ENCODE measurements at places on chromosomes 2 and 18.
A peak's percentile ranks its signal among the peaks of the same experiment; 100 is the strongest.

DNA sequence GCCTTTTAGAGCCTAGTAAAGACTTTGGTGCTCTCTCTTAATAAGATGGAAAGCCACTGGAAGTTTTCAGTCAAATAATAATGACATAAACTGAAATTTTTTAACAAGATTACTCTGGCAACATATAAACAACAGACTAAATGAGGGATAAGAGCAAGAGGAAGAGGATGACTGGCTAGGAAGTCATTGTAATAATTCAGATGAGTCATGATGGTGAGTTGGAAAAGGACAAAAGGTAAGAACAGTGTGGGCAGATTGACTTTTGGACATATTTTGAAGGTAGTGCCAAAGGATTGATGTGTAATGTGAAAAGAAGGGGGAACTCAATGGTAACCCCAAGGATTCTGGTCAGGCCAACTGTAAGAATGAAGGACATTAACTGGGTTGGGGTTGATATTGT, 310.3 kb downstream of the NOL4 start:
- DNase-seq, result no peak

DNA sequence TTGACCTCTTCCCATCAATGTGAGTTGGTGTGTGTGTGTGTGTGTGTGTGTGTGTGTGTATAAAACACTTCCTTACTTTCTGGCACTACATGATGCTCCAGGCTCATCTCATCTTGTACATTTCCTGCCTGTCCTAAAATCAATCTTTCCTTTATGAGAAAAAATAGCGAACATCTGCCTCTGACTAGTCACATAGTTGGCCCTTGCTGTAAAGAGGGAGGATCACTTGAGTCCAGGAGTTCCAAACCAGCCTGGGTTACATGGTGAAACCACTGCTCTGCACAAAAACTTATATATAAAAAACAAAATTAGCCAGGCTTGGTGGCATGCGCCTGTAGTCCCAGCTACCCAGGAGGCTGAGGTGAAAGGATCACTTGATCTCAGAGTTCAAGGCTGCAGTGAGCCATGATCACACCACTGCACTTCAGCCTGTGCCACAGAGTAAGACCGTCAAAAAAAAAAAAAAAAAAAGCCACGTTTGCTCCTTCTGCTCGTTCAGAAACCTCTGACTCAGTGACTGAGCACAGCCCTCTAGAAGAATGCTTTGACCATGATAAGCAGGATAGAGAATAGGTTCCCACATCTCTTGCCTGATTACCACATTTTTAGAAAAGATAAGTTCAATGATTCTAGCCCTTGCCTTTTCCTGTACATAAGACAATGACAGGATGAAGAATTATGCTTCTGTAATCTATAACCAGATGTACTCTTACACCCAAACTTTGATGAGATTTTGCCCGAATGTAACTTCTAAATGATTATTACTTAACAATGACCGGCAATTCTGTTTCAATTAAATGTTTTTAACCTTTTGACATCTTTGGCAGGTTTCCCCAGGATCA, 45.2 kb upstream of the ST3GAL5 start:
- DNase-seq, result peak; percentile 17

GRCh38 chr2:18741191-18741590, 151.8 kb upstream of the NT5C1B start:
- no peak for DNase-seq

DNA sequence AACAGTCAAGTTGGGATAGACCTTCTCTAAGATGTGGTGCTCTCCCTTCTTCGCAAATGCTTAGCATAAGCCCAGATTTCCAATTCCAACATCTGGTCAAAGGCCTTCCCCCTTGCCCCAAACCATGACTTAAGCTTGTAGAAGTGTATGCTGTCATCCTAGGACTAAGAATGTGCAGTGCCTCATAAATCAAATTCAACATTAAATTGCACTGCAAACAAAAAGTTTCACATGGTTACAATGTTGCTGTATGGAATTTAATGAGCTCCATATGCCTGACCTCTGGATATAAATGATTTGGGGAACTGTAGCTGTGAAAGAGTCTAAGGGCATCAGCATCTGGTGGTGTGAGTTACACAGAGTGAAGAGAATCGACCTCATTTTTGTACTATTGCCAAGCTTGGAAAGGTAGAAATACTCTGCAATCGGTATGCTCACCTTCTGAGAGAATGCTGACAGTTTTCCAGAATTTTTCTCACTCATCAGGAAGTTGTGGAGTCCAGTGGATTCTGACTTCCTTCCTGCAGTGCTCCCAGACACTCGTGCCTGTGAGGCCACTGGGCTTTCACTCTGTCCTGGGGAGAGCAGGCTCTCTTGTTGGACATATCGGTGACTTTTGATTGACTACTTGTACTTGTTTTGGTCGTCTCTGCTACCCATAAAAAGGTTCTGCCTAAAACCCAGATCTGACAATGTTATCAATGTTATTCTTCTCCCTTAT, 40.6 kb downstream of the FASTKD2 start:
- DNase-seq, result no peak

- no peak for DNase-seq
Measured at GRCh38 chr2:119629323-119629825, 49.6 kb upstream of the TMEM177 start.

DNA sequence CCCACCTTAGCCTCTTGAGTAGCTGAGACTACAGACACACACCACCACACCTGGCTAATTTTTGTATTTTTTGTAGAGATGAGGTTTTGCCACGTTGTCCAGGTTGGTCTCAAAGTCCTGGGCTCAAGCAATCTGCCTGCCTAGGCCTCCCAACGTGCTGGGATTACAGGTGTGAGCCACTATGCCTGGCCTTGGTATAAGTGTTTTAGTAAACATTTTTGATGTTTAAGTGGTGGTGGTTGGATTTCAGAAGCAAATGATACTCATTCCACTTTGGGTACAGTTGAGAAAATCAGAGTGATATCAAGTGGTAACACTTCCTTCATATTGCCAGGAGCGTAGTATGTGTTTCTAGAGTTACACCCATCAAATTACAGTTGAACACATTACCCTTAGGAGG, 25.4 kb downstream of the ACADL start:
- DNase-seq, result no peak

GRCh38 chr18:46051731-46052461, 20.2 kb downstream of the PSTPIP2 start:
- DNase-seq, result peak; percentile 97

DNA sequence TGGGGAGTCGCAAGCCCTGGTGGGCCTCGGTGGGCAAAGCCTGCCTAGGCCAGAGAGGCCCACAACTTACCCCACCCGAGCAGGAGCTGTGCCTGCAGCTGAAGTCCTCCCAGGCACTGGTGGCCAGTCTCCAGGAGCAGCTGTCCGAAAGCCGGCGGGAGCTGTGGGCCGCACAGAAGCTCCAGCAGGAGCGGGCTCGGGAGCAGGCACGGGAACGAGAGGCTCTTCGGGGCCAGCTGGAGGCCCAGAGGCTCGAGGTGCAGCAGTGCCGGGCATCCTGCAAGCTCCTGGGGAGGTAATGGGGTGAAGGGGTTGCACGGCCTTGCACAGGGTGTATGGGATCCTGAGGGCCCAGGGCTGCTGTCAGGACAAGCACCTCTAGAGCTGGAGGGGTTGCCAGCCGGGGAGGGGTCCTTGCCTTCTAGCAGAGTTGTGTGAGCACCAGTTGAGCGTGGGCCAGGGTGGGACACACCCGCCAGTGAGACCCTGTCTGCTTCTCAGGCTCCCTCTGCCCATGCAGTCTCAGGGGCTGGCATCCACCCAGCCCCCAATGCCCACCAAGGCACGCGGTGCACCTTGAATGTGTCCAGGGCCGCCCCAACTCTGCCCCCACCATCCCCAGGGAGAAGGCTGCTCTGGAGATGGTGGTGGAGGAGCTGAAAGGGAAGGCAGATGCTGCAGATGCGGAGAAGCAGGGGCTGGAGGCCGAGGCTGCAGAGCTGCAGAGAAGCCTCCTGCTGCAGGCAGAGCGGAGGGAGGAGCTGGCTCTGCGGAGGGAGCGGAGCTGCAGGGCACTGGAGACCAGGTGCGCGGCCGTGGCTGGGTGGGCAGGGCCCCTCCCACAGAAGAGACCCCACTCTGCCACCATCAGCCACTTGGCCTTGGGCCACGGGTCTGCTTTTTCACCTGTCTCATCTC, 27.2 kb downstream of the CROCC2 start:
- DNase-seq, result no peak

DNA sequence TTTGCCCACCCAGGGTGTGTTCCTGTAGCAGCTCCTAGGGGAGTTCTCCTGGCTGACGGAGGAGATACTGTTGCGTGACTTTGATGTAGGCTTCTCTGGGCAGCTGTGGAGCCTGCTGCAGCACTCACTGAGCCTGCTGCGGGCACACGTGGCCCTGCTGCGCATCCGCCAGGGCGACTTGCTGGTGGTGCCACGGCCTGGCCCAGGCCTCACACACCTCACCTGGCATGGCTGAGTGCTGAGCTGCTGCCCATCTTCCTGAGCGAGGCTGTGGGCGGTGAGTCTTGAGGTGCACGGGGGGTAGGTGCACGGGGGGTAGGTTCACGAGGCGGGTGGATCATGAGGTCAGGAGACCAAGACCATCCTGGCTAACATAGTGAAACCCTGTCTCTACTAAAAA, 191.7 kb downstream of the ANKRD36C start:
- no peak for DNase-seq

DNA sequence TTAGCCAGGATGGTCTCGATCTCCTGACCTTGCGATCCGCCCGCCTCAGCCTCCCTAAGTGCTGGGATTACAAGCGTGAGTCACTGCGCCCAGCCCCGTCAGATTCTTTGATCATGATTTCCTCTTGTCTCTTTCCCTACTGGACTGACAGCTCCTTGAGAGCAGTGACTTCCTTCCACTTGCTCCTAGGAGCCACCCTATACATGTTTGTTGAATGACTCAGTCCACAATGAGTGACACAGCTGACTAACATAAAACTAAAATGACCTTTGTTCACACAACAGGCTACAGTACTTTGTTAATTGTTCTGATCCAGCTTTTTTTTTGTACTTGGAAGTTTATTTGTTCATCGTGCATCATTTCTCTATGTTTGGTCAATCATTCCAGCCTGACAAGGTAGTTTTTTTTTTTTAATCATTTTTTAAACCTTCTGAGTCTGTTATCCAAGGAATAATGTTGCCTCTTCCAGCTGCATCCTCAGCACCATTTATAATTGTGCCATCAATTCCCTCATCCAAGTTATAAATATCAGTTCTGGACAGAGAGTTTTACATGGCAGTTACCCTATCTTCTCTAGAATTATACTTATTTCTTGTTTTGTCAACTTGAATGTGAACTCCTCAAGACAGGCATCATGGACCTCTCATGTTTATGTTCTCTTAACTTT, 42.9 kb upstream of the TUBA3E start:
- no peak for DNase-seq

DNA sequence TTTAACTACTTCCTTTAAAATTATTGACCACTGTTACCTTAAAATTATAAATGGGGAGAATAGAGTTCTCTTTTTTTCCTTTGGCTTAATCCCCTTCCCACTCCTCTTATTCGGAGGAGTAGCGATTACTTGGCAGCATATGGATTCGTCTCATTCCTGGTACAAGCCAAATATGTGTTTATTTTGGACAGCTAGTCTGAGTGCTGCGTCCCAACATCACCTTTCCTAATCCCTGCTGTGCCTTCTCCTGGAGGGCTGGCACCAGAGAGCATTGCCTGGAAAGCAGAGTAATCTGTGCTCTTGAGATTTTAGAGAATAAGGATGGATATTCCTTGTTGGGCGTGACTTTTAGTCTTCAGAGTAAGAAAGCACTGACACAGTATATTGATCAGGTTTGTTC, 185.6 kb downstream of the AGAP1 start:
- no peak for DNase-seq

- DNase-seq, result no peak
Measured at GRCh38 chr2:28532399-28532798, 36.5 kb downstream of the PLB1 start.

GRCh38 chr2:205864491-205864890, 182.2 kb downstream of the NRP2 start:
- DNase-seq, result no peak

DNA sequence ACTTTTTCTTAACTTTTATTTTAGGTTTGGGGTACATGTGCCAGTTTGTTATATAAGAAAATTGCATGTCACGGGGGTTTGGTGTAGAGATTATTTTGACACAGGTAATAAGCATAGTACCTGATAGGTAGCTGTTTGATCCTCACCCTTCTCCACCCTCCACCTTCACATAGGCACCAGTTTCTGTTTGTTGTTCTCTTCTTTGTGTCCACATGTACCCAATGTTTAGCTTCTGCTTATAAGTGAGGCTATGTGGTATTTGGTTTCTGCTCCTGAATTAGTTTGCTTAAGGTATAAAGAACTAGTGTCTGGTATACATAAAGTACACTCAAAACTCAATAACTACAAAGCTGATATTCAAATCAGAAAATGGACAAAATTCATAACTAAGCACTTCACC, 654.6 kb upstream of the LINC00305 start:
- no peak for DNase-seq

DNA sequence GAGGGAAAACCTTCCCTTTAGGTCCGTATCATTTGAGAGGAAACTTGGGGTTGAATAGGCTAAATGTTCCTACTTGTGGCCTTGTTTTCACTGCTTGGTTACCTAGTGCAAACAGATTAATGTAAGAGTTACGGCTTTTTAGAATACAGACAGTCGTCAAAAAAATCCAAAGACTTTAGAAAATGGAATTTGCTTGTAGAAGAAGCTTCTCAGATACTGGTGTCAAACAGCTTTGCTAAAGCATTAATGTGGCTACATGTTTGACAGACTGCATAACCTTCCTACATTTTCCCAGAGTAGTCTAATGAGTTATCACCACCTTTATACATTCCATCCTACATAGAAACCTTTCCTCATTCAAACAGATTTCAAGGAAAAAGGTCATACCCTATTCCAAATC, 114.6 kb downstream of the FMNL2 start:
- no peak for DNase-seq

DNA sequence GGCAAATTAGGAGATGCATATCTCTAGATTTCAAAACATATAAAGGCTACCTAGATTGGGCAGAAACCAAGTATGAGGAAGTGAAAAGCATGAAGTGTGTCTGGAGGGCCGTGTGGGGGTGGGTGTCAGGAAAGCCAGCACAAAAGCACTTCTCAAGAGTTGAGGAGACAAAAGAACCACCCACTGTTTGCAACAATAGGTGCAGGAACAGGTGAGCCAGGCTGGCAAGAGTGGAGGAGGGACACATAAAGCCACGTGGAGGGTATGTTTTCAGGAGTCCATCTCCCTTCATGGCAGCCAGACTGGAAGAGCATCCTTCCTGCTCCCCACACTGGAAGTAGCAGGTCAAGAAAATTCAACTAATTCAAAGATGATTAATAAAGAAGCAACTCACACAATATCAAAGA, 96.4 kb downstream of the CERS6 start:
- DNase-seq, result peak; percentile 49

GRCh38 chr2:134773759-134774742, 55.3 kb upstream of the TMEM163 start:
- no peak for DNase-seq

- DNase-seq, result no peak
Measured at GRCh38 chr18:79515944-79516351, 120.2 kb downstream of the NFATC1 start.

GRCh38 chr2:75325594-75325993, 126.3 kb upstream of the TACR1 start:
- DNase-seq, result no peak

DNA sequence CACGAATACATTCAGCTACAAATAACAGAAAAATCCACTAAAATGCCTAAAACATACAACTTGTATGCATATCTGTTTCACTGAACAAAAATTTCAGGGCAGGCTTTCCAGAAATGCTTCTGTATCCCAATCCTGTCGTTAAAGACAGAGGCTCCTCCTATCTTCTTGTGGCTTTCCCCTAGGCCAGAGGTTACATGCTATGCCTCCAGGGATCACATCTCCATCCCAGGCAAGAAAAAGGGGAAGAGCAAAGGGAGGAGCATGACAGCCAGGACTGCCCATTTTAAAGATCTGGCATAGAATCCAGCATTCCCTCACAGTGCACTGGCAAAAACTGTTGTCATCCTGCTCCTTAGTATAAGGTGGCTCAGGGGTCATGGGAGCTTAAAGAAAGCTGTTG, 268.7 kb upstream of the SETBP1 start:
- no peak for DNase-seq

Measured in inflammatory macrophage treated with lipopolysaccharide for 4 hours (primary cell).